ENCODE measurements at places on chromosomes 3 and 15. TPM values are rescaled to one million over a fixed set of nuclear protein-coding genes. Genes with fewer than 3 reads are reported as not detected.

DNA sequence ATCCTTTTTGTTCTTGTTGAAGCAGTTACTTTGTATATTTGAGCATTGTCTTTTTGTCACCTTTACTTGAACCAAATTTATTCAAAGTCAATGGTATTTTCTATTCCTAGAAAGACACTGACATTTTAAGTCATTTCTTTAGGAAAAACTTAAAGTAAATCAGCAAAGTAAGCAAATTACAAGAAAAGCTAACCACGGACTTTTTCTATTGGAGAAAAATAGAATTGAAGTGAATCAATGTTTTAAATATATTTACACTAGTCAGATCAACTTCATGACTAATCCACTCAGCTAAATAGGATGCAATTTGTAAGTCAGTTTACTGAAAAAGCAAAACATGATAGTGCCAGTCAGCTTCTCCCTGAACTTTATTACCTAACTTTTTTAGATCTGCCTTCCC lies 733.8 kb upstream of the ALCAM start:
- peak; percentile 1 for DNase-seq
- H3K27me3 ChIP-seq = no peaks in the 10 kb centered on the region
- no peak overlapping the region for H3K27ac ChIP-seq
- H3K36me3 ChIP-seq = no peaks in the 10 kb centered on the region
- H3K4me3 ChIP-seq = no peak overlapping the region
- peaks cover 18% of the 10 kb centered on the region for H3K4me1 ChIP-seq

GRCh38 chr3:134287512-134287911 lies 36.9 kb upstream of the RYK start:
- peaks cover 7% of the 10 kb centered on the region for H3K27me3 ChIP-seq
- H3K4me3 ChIP-seq = no peak overlapping the region
- H3K4me1 ChIP-seq = peaks cover 11% of the 10 kb centered on the region
- no peak for DNase-seq
- no peaks in the 10 kb centered on the region for H3K36me3 ChIP-seq

GRCh38 chr3:122260206-122260605 lies 64.8 kb upstream of the CSTA start:
- no peaks in the 10 kb centered on the region for H3K36me3 ChIP-seq
- no peaks in the 10 kb centered on the region for H3K4me1 ChIP-seq
- no peak for DNase-seq
- no peak overlapping the region for H3K27ac ChIP-seq
- no peak overlapping the region for H3K4me3 ChIP-seq

DNA sequence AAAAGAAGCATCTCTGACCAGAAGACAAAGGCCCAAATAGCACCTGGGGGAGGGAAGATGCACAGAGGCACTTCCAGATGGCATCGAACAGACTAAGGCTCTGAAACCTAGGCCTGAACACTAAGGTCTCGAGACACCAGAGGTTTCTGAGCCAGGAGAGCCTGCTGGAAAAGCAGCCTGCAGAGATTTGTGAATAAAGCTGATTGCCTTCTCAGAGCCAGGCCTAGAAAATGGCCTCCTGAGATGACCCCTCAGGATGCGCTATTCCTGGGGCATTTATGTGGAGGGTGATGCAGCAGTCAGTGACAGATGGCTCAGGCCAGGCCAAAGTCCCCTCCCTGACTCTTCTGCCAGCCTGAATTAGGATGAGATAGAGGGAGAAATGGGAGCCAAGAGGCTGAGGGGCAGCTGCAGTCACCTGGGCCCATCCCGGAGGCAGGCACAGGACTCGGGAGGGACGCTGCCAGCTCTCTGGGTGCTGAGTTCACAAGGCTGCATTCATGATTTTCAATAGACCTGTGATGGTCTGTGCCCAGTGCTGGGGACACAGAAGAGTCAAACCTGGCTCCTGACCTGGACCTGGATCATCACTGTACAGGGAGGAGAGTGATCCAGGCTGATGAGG lies 6.9 kb downstream of the PRSS50 start:
- DNase-seq = no peak
- H3K4me1 ChIP-seq = no peaks in the 10 kb centered on the region
- no peak overlapping the region for H3K4me3 ChIP-seq
- H3K36me3 ChIP-seq = no peaks in the 10 kb centered on the region
- H3K27ac ChIP-seq = no peak overlapping the region

The PYGO1 gene
- total RNA-seq = 5.4 TPM

GRCh38 chr15:51341366-51342226 lies at the start of gene GLDN:
TSS of gene GLDN (plus strand) at chr15:51341655. CDS start at chr15:51341685, 30 bp downstream.
- H3K27ac ChIP-seq = no peak within 1 kb of the TSS
- 0 out of 2 replicates have a peak, but pooled peaks cover 3% of the 10 kb centered on the region for H3K4me1 ChIP-seq
- H3K27me3 ChIP-seq = no peaks in the 10 kb centered on the region
- peak; percentile 66 for DNase-seq
- no peaks in the 10 kb centered on the region for H3K36me3 ChIP-seq
- peak within 1 kb of the TSS; percentile 67 for H3K4me3 ChIP-seq

- H3K36me3 ChIP-seq = no peaks in the 10 kb centered on the region
- no peak overlapping the region for H3K27ac ChIP-seq
- no peaks in the 10 kb centered on the region for H3K4me1 ChIP-seq
- no peak overlapping the region for H3K4me3 ChIP-seq
Observed at GRCh38 chr3:196677931-196678330, 34.1 kb downstream of the CEP19 start.

The KLHL18 gene
- total RNA-seq = 72.3 TPM

- peak overlapping the region; percentile 87 for H3K27ac ChIP-seq
- H3K27me3 ChIP-seq = no peaks in the 10 kb centered on the region
- peak overlapping the region; percentile 84 for H3K4me3 ChIP-seq
- peaks cover 11% of the 10 kb centered on the region for H3K36me3 ChIP-seq
Observed at GRCh38 chr15:96330064-96330449, 443 bp upstream of the NR2F2 start.

The ARHGEF26 gene
- total RNA-seq = 0.65 TPM

The SCG5 gene
- total RNA-seq = 26.1 TPM

The COL8A1 gene
- total RNA-seq = 157 TPM

- no peaks in the 10 kb centered on the region for H3K27me3 ChIP-seq
- H3K27ac ChIP-seq = no peak overlapping the region
- no peaks in the 10 kb centered on the region for H3K36me3 ChIP-seq
- H3K4me1 ChIP-seq = peaks cover 11% of the 10 kb centered on the region
Observed at GRCh38 chr15:75037685-75038084, 14.3 kb downstream of the PPCDC start.

DNA sequence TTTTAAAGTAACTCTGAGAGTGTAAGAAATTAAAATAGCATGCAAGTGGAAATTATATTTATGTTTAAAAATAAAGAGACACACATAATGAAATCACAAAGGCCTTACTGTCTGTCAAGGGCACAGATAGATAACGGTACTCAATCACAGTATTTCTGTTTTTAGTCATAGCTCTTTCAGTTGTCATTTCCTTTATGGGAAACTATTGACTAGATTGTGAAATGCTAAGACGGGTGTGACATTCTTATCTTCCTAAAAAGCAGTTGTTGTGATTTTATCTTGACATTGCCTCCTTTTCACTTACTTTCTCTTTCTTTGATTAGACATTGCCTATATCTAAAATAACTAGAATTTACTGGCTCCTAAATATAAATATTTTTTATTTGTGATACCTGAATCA lies 100.1 kb upstream of the PLSCR5 start:
- DNase-seq = no peak
- no peak overlapping the region for H3K4me3 ChIP-seq
- H3K27me3 ChIP-seq = no peaks in the 10 kb centered on the region
- H3K36me3 ChIP-seq = no peaks in the 10 kb centered on the region

DNA sequence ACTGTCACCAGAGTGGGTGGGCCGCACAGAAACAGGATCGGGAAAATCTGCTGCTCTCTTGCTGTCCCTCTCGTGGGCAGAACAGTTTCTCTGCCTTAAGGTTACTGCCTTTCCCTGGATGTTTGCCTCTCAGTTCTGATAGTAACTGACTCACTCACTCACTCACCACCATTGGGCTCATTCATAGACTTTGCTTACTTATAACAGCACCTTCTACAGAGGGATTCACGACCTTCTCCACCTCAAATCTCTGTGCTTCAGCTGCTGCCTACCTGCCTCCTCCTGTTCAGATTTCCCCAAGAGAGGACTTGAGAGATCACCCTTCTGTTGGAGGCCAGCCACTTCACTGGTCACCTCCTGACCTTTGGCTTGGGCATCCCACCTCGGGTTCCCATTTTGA lies 147.7 kb upstream of the ICE2 start:
- no peaks in the 10 kb centered on the region for H3K4me1 ChIP-seq
- DNase-seq = peak; percentile 16
- H3K36me3 ChIP-seq = no peaks in the 10 kb centered on the region
- no peak overlapping the region for H3K4me3 ChIP-seq

The SLC6A20 gene
- total RNA-seq = not detected

The ROPN1 gene
- total RNA-seq = not detected

- H3K4me3 ChIP-seq = no peak overlapping the region
- H3K36me3 ChIP-seq = no peaks in the 10 kb centered on the region
- no peak for DNase-seq
- peaks cover 12% of the 10 kb centered on the region for H3K4me1 ChIP-seq
- no peak overlapping the region for H3K27ac ChIP-seq
- no peaks in the 10 kb centered on the region for H3K27me3 ChIP-seq
Observed at GRCh38 chr3:94441494-94441847, 378.6 kb downstream of the NSUN3 start.

DNA sequence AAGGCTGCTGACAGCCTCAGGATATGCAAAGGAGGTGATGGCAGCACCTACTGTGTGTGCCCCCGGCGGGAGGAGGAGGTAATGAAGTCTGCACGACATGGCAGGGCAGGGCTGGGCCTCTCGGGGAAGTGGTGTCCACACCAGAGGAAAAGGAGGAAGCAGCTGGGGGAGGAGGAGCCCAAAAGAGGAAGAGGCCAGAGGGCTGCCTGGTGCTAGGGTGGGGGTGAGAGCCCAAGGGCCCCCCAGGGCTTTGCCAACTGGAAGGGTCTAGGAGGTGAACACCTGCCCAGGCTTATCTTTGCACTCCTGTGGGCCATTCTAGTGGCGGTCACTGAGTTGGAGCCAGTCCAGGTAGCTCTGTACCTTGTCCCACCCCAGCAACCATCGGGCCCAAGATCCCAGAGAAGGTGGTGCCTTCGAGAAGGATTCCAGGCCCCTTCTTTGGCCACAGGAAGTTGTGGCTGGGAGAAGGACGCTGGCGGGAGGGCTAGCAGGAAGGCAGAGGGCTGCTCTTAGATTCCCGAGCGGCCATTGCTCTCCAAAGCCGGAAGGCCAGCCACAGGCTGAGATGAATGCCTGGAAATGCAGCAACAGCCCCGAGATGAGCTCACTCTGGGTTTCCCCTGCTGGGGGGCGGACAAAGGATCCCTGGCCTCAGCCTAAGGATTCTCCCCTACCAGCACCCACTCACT lies 7.0 kb downstream of the GNAI2 start:
- no peaks in the 10 kb centered on the region for H3K36me3 ChIP-seq
- peak overlapping the region; percentile 61 for H3K27ac ChIP-seq
- peak; percentile 71 for DNase-seq
- H3K4me1 ChIP-seq = peaks cover 48% of the 10 kb centered on the region
- H3K4me3 ChIP-seq = no peak overlapping the region

DNA sequence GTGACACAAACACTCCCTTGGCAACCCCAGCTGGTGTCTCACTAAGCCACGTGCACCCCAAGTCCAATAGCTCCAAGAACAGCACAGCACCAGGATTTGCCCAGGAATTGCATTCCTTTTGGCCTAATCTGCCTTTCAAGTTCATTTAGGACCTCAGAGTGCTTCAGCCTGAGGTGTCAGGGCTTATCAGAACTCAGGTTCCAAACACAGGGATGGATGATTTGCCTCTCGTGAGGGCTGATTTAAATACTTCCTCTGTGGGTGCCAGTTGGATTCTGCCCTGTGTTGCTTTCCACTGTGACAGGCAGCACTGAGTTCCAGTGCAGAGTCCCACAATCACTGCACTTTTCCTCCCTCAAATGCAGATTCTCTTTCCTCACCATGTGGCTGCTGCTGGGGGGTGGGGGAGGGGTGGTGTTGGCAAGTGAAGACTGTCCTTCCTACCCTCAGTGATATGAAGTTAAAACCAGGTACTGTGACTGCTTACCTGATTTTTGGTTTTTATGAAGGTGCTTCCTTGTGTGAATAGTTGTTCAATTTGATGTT lies 204.3 kb upstream of the STAC start:
- H3K36me3 ChIP-seq = no peaks in the 10 kb centered on the region
- DNase-seq = peak; percentile 6
- no peak overlapping the region for H3K27ac ChIP-seq
- peaks cover 11% of the 10 kb centered on the region for H3K4me1 ChIP-seq

- H3K4me1 ChIP-seq = peaks cover 18% of the 10 kb centered on the region
- DNase-seq = no peak
- H3K27me3 ChIP-seq = no peaks in the 10 kb centered on the region
- H3K4me3 ChIP-seq = no peak overlapping the region
Observed at GRCh38 chr3:74442683-74443082, 171.8 kb downstream of the CNTN3 start.

DNA sequence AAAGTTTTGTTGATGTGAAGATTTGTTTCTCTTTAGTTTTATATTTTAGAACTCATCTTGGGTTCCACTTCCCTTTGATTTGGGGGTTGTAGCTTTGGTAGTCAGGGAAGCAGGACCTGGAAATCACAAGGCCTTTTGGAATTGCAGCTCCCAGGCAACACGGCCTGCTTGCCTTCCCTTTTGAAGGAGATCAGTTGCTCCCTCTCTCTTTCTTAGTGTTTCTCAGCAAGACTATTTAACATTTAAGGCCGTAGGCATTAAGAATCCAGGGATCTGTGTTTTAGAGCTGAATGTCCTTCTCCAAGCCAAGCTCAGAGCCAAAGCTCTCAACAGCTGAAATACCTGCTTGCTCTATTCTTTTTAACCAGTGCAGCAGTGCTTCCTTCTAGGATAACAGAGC lies 310.3 kb downstream of the PTPRG start:
- H3K27ac ChIP-seq = no peak overlapping the region
- H3K36me3 ChIP-seq = no peaks in the 10 kb centered on the region
- peaks cover 16% of the 10 kb centered on the region for H3K4me1 ChIP-seq
- DNase-seq = no peak

- DNase-seq = peak; percentile 59
- no peaks in the 10 kb centered on the region for H3K36me3 ChIP-seq
- H3K4me3 ChIP-seq = peak overlapping the region; percentile 50
Observed at GRCh38 chr3:59133311-59133710, 83.5 kb upstream of the CFAP20DC start.

The TF gene
- not detected for total RNA-seq

GRCh38 chr15:64503197-64503596 lies 42.8 kb downstream of the ZNF609 start:
- H3K4me3 ChIP-seq = no peak overlapping the region
- 0 out of 2 replicates have a peak, but pooled peaks cover 4% of the 10 kb centered on the region for H3K36me3 ChIP-seq
- no peaks in the 10 kb centered on the region for H3K27me3 ChIP-seq

The LMAN1L gene
- total RNA-seq = not detected

DNA sequence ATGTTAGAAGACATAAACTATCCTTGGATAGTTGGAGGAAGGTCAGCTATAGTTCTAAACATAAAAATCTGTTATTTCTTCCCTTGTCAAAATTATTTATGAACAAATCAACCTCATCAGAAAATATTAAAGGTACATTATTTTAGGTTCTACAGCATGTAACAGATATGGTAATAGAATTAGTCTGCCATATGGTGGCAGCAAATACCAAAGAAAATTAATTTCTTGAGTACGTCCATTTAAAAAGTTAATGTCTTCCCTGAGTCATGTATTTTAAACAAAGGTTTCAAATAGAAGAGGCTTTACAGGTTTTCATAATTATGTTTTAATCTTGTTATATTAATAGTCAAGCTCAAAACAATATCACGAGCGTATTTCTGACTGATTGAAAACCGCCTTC lies 17.9 kb upstream of the ANKRD28 start:
- DNase-seq = peak; percentile 83
- H3K4me3 ChIP-seq = no peak overlapping the region
- no peaks in the 10 kb centered on the region for H3K27me3 ChIP-seq
- H3K27ac ChIP-seq = 0 out of 2 replicates have a peak overlapping the region, but pooled peaks have one; percentile 14

The ANKRD63 gene
- not detected for total RNA-seq

Data from GM23248 (cell line).